Fibroblast of villous mesenchyme (primary cell): ENCODE measurements at places on chromosomes 1 and 21. TPM values are rescaled to one million over a fixed set of nuclear protein-coding genes. Genes with fewer than 3 reads are reported as not detected.

LDLRAD1 gene
- not detected in 2 replicates for total RNA-seq

RAB42 gene
- 3.9 and 5.2 TPM in 2 replicates for total RNA-seq

ZNF648 gene
- not detected in 2 replicates for total RNA-seq

CFHR4 gene
- total RNA-seq, result not detected in 2 replicates

NBPF20 gene
- total RNA-seq, result 2.3 and 2.6 TPM in 2 replicates

REG4 gene
- total RNA-seq, result not detected in 2 replicates

GBP6 gene
- total RNA-seq, result under 0.01 TPM in 1 of 2 replicates, not detected in the other
